Mesangial cell (primary cell): ENCODE measurements at places on chromosomes 11 and 22. TPM values are rescaled to one million over a fixed set of nuclear protein-coding genes. Genes with fewer than 3 reads are reported as not detected.

The TESMIN gene
- total RNA-seq: 5.1 and 8.3 TPM in 2 replicates

The SYCE3 gene
- total RNA-seq: not detected in 2 replicates

The HYLS1 gene
- total RNA-seq: 6.8 and 16.0 TPM in 2 replicates

The MS4A2 gene
- total RNA-seq: not detected in 2 replicates

The APOBEC3C gene
- 19.2 and 22.6 TPM in 2 replicates for total RNA-seq

The C22orf31 gene
- not detected in 2 replicates for total RNA-seq
